ENCODE measurements at places on chromosomes 6 and 20.
A peak's percentile ranks its signal among the peaks of the same experiment; 100 is the strongest.

DNA sequence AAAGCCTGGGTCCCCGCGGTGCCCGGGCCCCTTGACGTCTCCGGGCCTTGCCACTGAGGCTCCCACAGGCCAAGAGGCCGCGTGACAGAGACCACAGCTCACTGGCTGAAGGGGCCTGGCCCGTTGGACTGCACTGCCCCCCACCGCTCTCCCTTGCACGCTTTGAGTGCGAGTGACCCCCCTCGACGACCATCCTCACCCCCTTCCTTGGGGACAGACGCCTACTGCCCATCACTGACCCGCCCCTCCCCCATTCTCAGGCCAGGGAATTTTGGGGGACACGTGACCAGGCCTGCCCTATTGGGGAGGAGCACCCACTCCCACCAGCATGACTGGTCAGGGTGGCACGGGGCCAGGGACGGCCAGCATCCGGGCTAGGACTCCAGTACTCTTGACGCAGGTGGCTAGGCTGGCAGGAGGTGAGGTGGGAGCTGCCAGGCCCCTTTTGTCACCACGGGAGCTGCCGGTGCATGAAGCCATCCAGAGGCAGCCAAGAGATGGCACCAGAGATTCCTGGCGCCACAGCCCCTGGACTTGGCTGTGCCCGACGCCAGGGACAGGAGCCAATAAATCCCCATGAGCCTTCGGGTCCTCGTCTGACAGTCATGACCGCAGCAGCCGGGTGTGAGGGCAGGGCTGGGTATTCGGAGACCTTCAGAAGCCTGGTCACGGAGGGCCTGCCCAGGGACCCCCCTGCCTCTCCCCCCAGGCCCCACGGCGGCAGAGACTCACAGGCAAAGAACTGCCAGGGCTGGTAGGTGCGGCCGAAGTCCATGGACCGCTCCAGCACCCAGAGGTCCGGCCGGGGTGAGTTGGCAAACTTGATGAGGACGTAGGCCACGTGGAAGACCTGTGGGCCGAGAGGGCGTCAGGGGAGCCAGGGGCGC lies 14.5 kb downstream of the LAMA5 start:
- no peak for DNase-seq

- DNase-seq = no peak
Observed at GRCh38 chr6:74128536-74128935, 432.5 kb downstream of the CD109 start.

DNA sequence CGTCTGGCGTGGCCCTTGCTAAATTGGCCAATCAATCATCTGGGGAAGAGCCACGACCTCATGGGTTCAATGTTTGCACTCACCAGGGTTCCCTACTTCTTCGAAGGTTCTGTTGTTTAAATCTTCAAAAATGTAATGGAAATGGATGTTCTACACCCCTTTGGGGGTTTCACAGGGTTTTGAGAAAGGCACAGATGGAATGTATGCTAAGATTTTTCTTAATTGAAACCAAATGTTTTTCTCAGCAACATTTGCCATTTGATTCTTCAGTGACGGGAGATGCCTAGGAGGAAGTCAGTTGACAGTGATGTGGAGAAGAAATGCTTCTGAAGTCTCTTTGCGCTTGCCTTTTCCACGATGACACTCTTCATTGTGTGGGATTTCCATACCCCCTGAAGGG lies 312.3 kb downstream of the ESR1 start:
- no peak for DNase-seq

GRCh38 chr20:36645998-36646397 lies at the start of gene SLA2:
TSS of gene SLA2 (minus strand) at chr20:36646196. CDS start at chr20:36641335, 4,861 bp downstream.
- peak; percentile 27 for DNase-seq

DNA sequence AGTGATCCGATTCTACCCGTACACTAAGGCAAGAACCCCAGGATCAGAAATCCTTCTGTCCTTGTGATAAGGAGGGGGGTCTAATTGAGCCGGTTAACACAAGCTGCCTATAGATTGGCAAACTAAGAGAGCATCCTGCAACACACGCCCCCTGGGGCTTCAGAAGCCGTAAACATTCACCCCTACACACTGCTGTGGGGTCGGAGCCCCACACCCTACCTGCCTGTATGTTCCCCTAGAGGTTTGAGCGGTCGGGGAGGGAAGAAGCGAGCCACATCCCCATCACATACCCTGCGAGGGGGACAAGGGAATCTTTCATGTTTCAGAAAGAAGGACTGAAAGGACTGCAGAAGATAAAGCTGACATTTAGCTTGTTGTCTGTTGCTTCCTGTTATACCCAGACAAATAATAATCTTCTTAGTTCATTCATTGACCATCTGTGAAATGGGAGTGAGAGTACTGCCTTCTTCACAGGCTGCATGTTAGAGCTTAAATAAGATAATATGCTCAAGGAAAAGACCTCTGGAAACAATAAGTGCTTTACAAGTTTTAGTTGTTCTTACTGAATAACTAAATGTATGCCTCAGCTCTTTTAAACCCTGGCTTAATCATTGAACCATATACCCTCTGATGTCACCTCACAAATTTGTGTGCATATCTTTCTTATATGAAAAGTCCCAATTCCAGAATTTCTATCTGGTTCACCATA lies 74.2 kb upstream of the RNF217 start:
- no peak for DNase-seq

- no peak for DNase-seq
Observed at GRCh38 chr6:52253494-52253893, 9.2 kb upstream of the IL17F start.

Measured in effector CD8-positive, alpha-beta T cell (primary cell).